Memory B cell (primary cell): ENCODE measurements at places on chromosomes 16 and 17.

DNA sequence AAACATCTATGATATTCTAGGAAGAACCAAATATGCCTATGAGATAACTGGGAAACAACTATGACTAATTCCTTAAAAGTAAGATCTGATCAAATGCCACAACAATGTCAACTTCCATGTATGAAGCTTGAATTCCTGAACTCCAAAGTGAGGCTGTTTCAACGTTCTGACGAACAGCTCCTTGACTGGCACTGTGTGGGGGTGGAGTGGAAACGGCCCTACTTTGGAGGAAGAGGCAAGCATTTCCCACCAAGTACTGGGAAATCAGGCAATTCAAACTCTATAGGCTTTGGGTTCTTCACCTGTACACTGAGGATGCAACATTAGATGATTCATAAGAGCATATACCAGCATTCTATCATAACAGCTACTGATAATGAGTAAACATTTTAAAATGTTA is 187.2 kb downstream of the CDK5R1 start:
- DNase-seq: no peak

GRCh38 chr16:54932021-54932660 is 1.5 kb downstream of the IRX5 start:
- no peak for DNase-seq

GRCh38 chr17:17712268-17712924 is 31.1 kb downstream of the RAI1 start:
- no peak for DNase-seq

GRCh38 chr17:4498461-4499397 is at the start of gene SPNS2:
TSS of gene SPNS2 (plus strand) at chr17:4498881. CDS start at chr17:4499048, 167 bp downstream.
- DNase-seq: peak; percentile 72

DNA sequence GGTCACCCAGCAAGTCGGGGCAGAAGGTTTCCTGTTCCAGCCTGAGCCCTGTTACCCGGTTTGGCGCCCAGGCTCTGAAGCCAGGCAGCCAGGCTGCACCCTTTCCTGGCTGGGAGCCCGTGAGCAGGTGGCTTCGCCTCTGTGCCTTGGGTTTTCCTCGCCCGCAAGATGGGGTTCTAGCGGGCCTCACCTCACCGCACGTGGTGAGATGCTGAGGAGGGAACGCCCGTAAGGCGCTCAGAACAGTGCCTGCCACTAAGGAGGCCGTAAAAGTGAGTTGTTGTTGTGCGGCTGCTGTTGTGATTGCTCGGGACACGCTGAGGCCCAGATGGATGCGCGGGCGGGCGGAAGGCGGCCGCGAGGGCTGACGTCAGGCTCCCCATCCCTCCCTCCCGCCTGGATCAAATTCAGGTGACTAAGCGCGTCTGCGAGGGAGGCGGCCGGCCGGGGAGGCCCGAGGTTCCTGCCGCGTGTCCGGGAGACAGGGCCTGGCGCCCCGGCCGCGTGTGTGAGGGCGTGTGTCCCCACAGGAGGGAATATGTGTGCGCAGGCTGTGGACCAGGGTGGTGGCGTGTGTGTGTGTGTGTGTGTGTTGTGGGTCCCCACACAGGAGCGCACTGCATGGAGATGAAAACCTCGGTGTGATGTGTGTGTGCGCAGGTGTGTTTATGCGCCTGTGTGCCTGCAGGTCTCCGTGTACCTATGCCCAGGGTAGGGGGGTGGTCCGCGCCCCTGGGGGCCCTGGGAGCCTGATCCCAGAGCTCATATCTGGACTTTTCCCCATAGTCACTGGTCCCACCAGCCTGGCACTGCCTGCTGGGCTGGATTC is 4.3 kb downstream of the CAMKK1 start:
- no peak for DNase-seq

DNA sequence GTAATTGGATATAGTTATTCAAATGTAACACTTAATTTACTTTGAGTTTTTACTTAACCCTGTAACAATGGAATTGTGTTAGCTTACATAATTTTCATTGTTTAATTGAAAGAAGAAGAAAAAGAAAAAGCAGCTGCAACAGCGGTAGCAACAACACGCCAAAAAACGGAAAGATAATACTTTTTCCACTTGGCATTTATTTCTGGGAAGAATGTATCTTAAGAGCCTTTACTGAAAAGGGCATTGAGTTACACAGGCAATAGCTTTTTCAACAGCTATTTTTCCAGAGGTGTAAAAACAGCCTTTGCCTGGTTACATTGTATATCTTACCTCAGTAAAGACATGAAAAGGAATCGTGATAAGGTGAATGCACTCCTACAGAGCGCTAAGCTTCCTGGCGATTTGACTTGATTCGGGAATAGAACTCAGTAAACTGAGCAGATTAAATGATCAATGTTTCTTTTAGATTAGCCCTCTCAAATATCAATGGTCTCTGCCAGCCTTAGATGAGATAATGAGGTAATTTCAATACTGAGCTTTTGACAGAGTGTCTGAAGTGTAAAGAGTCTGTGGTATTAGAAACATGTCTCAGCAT is 311.3 kb downstream of the CDH13 start:
- no peak for DNase-seq

- peak; percentile 90 for DNase-seq
Measured at GRCh38 chr17:68200689-68201417, 47.0 kb upstream of the AMZ2 start.

DNA sequence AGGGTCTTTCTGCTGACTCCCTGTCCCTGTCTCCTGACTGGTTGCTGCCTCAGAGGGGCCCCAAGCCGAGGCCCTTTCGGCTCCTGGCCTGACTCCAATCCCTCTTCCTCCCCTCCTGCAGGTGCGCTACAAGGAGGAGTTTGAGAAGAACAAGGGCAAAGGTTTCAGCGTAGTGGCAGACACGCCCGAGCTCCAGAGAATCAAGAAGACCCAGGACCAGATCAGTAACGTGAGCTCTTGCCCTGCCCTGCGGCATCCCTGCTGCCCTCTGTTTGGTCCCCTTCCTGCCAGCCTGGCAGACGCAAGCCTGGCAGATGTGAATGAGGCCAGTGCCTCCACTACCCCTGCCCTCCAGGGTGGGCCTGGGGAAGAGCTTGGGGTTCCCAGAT is 27.1 kb upstream of the LASP1NB start:
- no peak for DNase-seq

DNA sequence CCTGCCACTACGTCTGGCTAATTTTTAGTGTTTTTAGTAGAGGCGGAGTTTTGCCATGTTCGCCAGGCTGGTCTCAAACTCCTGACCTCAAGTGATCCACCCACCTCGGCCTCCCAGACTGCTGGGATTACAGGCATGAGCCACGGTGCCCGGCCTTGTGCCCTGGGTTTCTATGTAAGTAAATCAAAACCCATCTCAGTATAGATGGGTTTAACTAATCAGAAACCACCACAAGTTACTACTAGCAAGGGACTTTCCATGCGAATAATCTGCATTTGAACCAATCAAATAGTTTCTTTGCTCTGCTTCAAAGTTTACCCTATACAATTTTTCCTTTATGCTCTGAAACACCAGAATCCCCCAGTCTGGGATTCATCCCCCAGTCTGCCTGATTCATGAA is 16.5 kb upstream of the EIF1 start:
- no peak for DNase-seq

- DNase-seq: no peak
Measured at GRCh38 chr16:72957303-72958277, 90.3 kb downstream of the ZFHX3 start.

DNA sequence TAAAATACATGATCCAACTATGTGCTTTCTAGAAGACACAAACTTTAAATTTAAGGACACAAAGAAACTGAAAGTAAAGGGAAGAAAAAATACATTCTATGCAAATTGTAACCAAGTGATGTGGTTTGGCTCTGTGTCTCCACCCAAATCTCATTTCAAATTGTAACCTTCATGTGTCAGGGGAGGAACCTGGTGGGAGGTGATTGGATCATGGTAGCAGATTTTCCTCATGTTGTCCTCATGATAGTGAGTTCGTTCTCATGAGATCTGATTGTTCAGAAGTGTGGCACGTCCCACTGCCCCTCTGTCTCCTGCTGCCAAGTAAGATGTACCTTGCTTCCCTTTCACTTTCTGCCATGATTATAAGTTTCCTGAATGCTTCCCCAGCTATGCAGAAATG is 15.0 kb downstream of the OR1A1 start:
- no peak for DNase-seq

- no peak for DNase-seq
Measured at GRCh38 chr16:64711596-64711995, 410.3 kb downstream of the CDH11 start.

DNA sequence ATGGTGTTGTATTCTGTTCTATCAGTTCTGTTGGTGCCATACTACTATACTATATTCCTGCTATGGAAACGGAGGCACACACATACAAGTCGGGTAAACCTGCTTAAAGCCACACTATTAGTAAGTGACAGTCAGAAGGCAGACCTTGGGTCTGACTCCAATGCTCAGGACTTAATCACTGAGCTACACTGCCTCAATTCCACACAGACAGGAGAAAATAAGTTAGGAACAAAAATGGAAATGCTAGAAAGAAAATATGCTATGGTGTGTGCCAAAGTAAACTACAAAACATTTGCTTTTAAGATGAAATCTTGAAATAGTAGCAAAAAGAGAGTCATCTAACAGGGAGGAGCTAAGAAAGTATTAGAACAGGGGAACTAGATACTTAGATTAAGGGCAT is 48.1 kb downstream of the MYO1D start:
- DNase-seq: no peak

- DNase-seq: no peak
Measured at GRCh38 chr17:28041844-28042656, 427 bp upstream of the NLK start.

GRCh38 chr16:49598383-49599170 is 225.0 kb downstream of the C16orf78 start:
- no peak for DNase-seq

DNA sequence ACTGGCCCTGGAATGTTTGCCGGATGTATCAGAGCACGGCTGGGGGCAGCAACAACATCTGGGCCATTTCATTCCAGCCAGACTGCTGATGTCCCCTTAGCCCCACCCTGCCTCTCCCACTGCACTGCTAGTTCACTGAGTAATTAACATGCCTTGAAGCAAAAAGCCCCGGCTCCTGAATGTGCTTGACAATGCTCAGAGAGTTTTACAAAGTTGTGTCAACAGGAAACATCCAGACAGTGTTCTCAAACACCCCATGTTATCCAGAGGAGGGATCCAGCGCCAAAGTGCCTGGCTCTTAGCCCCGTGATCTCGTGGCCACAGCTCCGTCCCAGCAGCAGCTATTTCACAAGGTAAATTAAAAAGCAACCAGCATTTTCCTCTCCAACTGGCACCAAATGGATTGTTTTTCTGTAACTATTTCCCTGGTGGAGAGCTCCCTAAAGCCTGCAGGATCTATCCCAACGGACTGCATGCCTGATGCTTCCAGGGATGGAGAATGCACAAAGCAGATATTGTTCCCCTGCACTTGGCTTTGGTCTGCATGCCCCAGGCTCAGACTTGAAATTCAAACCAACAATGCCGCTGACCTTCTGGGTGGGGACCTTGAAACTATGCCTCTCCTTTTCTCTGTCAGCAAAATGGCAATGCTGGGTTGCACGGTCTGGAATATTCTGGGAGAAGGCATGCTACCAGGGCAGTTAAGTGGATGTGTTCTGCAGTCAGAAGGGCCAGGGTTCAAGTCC is 115.6 kb upstream of the CDH5 start:
- no peak for DNase-seq

DNA sequence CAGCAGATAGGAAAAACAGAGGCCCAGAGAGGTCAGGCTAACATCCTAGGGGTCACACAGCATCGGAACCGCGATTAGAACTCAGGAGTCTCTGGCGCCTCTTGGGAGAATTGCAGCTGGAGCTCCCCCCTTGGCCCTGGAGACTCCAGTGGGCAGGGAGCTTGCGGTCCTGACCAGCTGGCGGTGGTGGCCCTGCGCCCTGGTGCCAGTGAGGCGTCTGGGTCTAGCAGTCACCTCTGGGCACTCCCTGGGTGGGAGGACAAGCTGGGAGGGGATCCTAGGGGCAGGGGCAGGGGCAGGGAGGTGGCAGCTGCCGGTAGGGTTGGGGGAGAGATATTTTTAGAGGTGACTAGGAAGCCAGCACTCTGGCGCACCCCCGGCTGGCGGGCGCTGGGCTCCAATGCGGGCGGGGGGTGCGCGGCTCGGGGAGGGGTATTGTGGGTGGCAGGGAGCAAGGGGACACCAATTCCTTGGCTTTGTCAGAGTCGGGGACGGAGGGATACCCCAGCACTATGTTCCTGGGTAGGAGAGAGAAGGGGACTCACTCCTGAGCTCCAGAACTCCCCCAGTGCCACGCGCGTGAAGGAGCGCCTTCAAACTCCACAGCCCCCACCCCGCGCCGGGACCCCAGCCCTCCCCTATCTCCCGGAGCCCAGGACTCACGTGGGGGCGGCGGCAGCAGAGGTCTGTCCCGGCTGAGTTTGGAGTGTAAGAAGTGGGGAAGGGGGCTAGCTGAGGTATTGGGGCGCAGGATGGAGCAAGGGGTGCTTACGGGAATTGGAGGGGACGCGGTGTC is 584 bp downstream of the PHOSPHO1 start:
- no peak for DNase-seq

- no peak for DNase-seq
Measured at GRCh38 chr17:75684249-75684648, 17.1 kb downstream of the SAP30BP start.

DNA sequence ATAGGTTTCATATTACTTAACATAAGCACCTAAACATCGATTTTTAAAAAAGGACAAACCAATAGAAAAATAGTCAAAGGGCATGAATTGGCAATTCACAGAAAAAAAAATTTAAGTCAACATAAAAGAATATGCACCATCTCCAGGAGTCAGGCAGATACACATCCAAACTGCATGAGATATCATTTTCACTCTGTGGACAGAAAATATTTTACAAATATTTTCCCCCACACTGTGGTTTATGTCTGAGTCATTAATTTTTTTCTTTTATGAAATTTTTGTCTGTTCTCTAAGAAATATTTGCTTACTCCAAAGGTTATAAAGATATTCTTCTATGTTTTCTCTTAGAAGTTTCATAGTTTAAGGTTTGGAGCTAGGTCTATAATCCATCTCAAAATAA is 74.4 kb upstream of the DNAH17 start:
- no peak for DNase-seq
